Right atrium auricular region (tissue), 2 donors: ENCODE measurements at places on chromosomes 5 and 9.

DNA sequence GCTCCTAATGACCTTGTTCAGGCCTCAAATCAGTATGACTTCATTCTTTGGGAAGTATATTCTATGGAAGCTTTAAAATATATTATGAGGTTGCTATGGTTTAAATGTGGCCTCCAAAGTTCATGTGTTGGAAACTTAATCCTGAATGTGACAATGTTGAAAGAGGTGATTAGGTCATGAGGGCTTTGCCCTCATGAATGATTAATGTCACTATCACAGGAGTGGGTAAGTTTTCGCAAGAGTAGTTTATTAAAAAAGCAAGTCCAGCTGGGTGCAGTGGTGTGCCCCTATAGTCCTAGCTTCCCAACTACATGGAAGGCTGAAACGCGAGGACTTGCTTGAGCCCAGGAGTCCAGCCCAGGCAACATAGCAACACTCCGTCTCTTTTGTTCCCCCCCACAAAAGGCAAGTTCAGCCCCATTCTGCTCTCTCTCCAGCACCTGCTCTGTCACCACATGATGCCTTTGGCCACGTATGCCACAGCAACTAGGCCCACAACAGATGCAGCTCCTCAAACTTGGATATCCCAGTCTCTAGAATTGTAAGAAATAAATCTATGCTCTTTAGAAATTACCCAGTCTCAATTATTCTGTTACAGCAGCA, 105.3 kb downstream of the SIL1 start:
- DNase-seq = no peak

- no peak for DNase-seq
Observed at GRCh38 chr5:126965487-126965886, 64.9 kb downstream of the MARCHF3 start.

DNA sequence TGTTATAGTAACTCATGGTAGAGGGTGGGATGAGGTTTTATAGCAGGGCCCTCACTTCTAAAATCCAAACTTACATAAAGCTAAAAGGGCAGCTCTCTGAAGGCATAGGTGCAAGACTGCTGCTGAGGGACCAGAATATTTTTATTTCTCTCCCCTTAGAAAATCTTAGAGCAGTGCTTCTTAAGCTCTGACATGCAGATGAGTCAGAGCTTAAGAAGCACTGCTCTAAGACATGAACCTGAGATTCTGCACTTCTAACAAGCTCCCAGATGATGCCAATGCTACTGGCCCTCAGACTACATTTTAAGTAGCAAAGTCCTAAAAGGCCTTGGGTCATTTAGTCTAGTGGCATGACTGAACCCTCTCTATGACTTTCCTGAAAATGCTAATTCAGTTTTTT, 97.6 kb upstream of the SPRY4 start:
- no peak for DNase-seq

DNA sequence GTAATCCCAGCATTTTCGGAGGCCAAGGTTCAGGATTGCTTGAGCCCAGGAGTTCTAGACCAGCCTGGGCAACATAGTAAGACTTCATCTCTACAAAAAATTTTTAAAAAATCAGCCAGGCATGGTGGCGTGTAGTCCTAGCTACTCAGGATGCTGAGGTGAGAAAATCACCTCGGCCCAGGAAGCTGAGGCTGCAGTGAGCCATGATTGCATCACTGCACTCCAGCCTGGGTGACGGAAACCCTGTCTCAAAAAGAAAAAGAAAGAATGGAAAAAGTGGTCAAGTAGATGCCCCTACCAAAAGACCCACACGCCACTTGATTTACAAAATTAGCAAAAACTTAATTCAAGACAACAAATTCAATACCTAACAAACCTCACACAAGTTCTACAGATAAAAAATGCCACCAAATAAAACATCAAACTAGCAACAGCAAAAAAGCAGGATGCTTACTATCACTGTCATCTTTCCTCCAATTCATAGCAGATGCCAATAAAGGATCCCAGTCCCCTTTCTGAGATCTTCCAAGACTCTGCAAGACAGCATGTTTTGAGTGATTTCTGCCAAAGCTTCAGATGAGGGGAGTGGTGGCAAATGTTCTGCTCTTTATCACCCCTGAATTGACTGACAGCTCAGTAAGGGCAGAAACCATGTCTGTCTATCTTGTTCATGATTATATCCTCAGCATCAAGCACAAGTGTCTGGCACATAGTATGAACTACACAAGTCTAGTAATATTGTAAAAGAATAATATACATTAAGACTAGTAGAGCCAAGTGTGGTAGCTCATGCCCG, 34.2 kb upstream of the TESK1 start:
- no peak for DNase-seq

GRCh38 chr9:28941856-28942255, 1368.6 kb upstream of the C9orf72 start:
- DNase-seq = no peak

- no peak for DNase-seq
Observed at GRCh38 chr9:76082057-76082456, 191.6 kb downstream of the PCSK5 start.

DNA sequence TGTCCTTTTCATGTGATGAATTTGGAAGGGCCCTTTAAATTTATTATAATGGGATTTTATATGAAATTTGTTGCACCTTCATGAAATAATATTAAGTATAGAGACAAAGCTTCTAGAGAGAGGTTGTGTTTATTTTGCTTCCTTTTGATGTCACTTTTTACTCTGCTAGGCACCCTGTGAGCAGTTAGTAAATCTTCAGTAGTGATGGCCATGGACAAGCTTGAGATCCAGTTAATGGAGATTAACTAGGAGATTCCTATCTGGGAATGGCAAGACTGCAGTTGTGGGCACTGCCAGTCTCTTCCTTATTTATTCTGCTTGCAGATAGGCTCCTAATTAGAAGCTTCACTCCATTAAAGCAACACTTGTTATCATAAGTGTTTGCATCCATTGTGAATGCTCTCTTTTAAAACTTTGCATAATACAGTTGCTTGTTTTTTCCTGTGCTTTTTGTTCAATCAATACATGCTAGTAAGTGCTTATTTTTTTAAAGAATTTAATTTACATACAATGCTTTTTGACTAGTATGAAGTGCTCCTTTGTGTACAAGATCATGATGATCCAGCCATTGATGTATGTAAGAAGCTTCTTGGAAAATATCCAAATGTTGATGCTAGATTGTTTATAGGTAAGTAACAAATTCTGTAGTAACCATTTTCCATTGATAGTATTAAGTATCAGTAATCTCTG, 25.9 kb downstream of the UGCG start:
- no peak for DNase-seq

DNA sequence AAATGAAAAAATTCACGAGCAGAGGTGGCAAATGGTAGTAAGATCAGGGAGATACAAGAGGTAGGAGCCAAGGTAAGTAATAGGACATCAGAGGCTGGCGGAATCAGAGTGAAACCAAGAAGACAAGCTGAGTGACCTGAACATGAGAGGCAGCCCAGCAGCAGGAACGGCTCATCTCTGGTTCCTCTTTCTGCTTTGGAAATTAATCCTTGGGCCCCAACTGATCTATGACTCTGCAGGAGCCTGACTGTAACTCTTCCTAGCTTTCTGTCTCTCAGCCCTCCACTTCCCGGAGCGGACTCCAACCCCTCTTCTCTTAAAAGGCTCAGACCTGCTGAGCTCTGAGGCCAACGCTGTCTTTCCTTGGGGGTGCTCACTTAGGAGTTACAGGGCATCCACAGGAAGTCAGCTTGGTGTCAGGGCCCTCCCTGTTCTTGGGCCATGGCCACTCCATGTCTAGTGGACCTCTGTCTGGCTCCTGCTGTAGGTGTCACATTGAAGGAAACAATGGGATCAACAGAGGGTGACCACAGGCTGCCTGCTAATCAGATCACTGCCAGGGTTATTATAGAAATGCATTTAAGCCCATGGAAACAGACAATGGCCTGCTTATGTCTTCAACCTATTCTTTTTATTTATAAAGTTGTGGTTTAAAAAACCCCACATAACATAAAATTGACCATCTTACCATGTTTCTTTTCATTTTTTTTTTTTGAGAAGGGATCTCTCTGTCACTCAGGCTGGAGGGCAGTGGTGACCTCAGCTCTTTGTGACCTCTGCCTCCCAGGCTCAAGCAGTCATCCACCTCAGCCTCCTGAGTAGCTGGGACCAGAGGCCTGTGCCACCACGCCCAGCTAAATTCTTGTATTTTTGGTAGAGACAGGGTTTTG, 22.5 kb upstream of the SHB start:
- DNase-seq = peak; percentile 42

DNA sequence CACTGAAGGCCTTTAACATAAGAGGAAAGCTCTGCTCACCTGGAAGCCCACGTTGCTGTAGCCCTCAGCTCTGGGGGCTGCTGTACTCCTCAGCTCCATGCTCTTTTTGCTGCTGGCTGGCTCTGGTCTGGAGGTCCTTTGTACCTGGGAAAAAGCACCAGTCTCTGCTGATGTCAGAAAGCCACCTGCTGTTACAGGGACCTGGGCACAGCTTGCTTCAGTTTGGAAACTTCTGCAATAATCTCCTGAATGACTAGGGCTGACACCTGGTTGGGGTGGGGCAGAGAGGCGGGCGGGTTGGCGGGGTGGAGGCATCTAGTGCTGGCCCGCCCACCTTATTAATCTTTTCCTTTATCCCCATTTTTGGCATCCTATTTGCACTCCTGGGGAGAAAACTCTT, at the start of gene SLC28A3:
Gene SLC28A3, minus strand, starts transcription at position 224 of the 400 bp plus-strand sequence. Its CDS starts 125 bp downstream, at position 99.
- no peak for DNase-seq

- peak; percentile 38 for DNase-seq
Observed at GRCh38 chr5:958701-959571, 49.7 kb upstream of the NKD2 start.

- no peak for DNase-seq
Observed at GRCh38 chr9:17900606-17901005, 321.7 kb downstream of the SH3GL2 start.
